ENCODE measurements at places on chromosomes 7 and 10.

GRCh38 chr10:94294168-94294567, 68.6 kb downstream of the NOC3L start:
- no peak for DNase-seq

DNA sequence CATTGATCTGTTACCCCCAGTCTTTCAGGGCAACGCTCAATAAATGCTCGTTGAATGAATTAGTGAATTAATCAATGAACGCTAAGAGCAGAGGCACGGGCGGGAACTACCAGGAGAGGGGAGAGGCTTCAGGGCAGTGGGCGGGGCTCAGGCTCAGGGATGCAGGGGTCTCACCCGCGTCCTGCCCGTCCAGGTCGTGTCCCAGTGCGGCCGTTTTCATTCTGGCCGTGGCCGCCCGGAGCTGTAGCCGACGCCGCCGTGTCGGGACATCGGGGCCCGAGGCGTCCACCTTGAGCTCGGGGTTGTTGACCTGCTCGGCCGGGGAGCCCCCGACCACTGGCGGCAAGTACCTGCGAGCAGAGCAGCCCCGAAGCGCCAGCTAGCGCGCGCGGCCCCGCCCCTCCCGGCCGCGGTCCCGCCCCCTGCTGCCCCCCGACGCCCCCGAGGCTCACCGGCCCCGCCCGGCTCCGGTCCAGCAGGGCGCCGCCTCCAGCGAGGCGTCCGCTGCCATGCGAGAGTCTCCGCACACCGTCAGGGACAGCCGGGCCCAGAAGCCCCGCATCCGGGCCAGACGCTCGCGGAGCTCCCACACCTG, 2.8 kb upstream of the GAL3ST4 start:
- no peak for DNase-seq

DNA sequence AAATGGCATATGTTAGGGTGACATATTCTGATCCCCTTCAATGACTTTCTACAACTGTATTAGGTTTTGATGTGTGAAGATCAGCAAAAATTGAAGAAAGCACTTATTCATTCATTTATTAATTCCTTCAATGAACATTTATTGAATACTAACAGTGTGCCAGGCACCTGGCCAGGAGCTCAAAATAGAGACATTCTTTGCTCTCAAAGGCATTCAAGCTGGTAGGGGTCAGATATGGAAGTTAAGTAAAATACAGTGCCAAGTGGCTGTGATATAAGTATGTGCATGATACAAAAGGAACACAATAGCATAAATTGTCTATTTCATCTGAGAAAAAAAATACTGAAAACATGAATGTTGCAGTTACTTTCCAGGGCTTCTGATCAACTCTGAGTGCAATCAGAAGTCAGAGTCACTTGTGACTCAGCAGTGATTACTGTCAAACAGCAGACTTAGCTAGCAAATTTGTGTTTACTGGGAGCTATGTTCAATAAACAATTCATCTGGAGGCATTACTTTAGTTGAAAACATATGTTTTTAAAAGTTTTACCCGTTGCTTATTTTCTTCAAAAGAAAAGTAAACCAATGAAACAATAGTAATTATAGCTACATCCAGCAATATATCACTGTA, 60.4 kb upstream of the CACNB2 start:
- no peak for DNase-seq

- no peak for DNase-seq
Observed at GRCh38 chr10:121087688-121088087, 236.5 kb downstream of the WDR11 start.

- no peak for DNase-seq
Observed at GRCh38 chr10:48343106-48343505, 36.6 kb downstream of the MAPK8 start.

- no peak for DNase-seq
Observed at GRCh38 chr7:5139998-5140397, 50.0 kb upstream of the WIPI2 start.

- DNase-seq, result no peak
Observed at GRCh38 chr10:60975716-60976115, 31.7 kb upstream of the RHOBTB1 start.

DNA sequence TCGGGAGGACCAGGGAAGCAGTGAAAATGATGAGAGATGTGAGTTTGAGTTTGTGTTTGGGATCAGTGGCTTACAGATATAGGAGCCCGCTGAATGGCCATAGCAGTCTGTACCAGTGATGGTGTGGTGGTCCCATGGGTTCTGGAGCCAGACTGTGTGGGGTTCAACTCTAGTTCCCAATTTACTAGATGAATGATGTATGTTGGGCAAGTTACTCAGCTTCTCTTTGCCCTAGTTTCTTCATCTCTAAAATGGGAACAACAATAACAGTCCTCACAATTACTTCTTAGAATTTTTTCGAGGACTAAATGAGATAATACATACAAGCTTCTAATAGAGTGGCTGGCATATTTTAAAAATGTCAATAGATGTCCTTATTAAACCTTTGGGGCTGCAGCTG, 184.4 kb downstream of the WNT2 start:
- DNase-seq, result no peak

DNA sequence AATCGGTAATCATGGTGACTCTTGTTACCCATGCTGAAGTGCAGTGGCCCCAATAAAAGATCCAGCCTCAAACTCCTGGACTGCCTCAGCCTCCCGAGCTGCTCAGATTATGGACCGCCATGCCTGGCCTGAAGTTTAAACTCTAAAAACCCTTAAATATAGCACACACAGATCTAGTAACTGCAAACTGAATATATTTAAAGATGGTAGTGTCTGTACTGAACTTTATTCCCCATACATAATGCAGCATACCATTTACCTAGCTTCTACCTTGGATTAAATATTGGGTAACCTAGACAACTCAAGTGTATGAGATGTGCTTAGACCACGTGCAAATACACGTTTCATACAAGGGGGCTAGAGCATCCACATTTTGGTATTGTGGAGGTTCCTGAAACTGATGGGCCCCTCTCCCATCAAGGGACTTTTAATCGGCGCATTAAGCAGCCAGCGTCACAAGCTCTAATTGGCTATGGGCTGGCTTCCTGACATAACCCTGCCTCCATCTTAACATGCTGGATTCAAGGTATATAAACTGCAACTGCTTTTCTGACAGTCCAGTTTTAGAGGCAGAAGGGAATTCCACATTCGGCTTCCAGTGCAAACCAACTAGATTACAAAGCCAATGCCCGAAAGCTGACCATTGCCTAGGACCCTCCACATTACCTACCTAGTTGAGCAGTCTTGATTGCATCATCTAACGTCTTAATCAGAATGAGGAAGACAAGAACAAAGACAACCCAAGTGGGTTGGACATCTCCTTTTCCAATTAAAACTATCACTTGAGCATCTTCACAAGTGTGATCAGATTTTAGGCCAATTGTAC, 13.0 kb downstream of the HNRNPA2B1 start:
- no peak for DNase-seq

- DNase-seq, result no peak
Observed at GRCh38 chr10:14048930-14049613, 281.7 kb downstream of the FRMD4A start.

DNA sequence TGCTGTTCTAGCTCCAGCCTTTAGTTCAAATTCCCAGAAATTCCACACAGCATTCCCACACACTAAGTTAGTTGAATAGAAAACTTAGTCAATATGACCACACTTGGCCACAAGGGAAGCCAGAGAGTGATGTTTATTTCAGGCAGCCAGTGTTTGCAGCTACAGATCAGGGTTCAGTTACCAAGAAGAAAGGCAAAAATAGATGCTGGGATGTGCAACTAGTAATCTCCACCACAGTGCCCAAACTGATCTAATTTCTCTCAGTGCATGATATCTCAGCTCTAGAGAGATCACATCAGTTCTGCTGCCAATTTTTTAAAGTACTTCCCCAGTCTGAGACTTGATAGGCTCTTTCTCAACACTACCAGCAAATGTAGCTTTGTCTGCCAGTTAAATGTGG, 17.6 kb downstream of the SLF2 start:
- DNase-seq, result no peak

GRCh38 chr7:100573691-100574361, at the start of gene SAP25:
Gene SAP25, minus strand, starts transcription at chr7:100573900. Its CDS starts 158 bp downstream, at chr7:100573742.
- DNase-seq, result no peak

GRCh38 chr10:10271639-10272192, 746.0 kb upstream of the CELF2 start:
- DNase-seq, result no peak

GRCh38 chr10:109851616-109852474, 71.5 kb downstream of the XPNPEP1 start:
- DNase-seq, result no peak

DNA sequence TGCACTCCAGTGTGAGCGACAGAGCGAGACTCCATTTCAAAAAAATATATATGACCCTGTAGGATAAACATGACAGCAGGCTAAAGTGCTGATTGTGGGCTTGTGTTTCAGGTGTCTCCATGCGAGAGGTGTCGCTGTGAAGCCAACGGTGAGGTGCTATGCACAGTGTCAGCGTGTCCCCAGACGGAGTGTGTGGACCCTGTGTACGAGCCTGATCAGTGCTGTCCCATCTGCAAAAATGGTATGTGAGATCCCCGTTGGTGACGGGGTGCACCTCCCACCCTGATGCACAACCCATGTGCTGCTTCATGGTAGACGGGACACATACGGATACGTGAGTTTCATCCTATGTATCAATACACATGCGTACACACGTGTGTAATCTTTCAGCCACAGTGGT, 29.2 kb downstream of the VWC2 start:
- no peak for DNase-seq

- peak; percentile 86 for DNase-seq
Observed at GRCh38 chr10:43322769-43323168, 48.7 kb upstream of the FXYD4 start.

DNA sequence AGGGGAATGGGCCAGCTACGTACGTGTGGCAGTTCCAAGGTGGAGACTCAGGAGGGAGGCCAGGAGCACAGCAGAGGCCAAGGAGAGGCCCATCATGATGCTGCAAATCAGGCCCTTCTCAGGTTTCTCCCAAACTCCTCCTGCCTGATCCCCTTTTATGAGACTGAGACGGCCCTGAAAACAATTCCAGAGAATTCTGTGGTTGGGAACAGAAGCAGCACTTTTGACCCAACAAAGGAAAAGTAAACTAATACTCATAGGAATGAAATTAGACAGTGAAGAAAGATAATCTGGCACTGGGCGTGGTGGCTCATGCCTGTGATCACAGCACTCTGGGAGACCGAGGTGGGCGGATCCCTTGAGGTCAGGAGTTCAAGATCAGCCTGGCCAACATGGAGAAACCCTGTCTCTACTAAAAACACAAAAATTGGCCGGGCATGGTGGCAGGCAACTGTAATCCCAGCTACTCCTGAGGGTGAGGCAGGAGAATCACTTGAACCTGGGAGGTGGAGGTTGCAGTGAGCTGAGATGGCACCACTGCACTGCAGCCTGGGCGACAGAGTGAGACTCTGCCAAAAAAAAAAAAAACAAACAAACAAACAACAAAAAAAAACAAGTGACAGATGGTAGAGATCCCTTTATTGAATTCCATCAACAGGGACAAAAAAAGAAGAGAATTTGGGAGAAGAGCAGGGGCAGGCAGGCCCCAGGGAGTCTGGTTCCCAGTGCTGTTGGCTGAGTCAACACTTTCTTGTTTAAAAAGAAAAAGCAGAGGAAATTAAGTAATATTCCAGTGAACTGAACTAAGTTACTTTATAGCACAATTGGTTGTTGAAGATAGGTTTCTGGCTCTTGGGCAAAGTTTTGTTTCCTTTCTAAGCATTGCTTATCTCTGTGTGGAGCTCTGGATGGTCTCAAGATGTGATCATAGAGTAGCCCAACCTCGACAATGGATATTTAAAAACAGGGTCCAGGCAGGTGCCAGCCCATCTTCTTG, at the start of gene CCL26:
Gene CCL26, minus strand, starts transcription at position 131 of the 997 bp plus-strand sequence. Its CDS starts 35 bp downstream, at position 96.
- DNase-seq, result no peak
